ENCODE measurements at places on chromosomes 3 and 15.

- DNase-seq: no peak
Observed at GRCh38 chr3:52406231-52406661, 38.7 kb downstream of the SEMA3G start.

- no peak for DNase-seq
Observed at GRCh38 chr15:56749982-56750381, 16.7 kb upstream of the ZNF280D start.

DNA sequence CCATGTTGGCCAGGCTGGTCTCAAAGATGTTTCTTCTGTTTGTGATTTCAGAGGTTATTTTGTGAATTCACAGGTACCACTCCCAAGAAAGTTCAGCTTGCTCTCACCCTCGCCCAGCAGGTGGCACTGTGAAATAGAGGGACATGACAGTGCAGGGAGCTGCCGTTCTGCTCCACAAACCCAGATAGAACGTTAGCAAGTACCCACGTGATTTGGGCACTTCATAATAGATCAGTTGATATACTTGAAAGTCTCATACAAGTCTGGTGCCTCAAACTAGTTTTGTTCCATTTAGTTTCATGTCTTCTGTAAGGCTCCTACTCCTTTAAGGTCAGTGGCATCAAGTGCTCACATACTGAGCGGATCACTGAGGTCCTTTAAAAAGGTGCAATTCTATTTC lies 45.5 kb downstream of the FILIP1L start:
- DNase-seq: peak; percentile 58

DNA sequence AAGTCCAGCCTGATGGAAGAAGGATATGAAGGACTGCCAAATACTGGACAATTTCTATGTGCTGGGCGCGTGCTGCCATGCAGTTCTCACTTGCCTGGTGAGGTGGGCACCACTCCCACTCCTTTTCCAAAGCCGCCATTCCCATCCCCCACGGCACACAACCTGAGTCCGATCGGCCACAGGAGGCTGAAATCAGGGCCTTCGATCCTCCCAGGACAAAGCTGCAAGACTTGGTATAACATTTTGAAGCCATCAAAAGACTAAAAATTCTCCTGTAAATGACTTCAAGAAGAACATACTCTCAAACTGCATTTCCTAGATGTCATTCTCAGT lies 3.1 kb upstream of the MAP6D1 start:
- no peak for DNase-seq

DNA sequence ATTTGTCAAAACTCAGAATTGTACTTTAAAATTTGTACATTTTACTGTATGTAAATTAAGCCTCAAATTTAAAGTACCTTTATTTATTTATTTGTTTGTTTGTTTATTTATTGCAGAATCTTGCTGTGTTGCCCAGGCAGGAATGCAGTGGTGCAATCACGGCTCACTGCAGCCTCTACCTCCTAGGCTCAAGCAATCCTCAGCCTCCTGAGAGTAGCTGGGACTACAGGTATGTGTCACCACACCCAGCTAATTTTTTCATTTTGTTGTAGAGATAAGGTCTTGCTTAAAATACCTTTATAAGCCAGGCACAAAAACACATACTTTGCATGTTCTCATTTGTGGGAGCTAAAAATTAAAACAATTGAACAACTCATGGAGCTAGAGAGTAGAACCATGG lies 37.4 kb downstream of the CHST14 start:
- no peak for DNase-seq

DNA sequence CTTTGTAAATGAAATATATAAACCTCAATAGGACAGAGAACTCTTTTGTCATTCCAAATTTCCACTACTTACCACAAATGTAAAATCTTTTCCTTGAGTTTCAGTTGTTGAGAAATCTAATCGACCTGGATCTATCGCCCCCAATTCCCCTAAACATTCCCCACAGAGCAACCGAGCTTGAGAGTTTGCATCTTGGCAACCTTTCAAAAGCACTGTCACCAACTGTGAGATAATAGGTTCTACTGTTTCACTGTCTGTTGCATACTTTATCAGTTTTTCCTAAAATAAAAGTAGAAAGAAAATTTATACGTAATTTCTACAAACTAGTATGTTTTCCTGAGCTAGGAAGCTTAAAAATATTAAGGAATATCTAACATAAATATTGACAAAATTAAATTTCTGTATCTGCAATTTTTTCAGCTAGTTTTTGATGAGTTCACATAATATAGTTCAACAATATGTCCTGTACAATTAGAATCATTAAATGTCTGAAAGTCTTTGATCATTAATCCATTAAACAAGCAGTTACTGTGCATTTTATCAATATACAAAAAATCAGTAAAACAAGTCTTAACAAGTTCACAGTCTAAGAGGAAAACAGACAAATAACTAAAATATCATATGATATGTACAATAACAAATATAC lies 54.5 kb downstream of the ATR start:
- no peak for DNase-seq

GRCh38 chr15:35993196-35993595 lies 447.2 kb upstream of the DPH6 start:
- no peak for DNase-seq

DNA sequence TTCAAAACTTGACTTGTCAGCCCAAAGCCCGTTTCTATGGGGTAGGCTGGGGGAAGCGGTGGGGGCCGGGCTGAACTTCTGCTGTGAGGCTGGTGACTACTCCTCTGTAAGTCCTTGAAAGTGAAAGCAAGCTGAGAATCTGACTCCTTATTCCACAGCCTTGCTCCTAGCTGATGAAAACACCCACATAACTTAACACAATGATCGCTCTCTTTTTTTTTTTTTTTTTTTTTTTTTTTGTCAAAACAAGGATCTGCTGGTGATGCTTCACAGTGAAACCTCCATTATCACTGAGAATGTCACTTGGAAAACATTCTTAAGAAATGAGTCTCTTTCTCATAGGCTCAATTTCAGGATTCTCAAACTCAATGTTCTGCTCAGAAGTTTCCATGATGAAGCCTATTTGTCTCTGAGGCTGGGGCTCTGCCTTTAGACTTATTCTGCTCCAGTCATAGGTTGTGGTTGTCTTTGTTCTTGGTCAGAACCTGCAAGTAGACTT lies 31.4 kb upstream of the TKT start:
- no peak for DNase-seq

DNA sequence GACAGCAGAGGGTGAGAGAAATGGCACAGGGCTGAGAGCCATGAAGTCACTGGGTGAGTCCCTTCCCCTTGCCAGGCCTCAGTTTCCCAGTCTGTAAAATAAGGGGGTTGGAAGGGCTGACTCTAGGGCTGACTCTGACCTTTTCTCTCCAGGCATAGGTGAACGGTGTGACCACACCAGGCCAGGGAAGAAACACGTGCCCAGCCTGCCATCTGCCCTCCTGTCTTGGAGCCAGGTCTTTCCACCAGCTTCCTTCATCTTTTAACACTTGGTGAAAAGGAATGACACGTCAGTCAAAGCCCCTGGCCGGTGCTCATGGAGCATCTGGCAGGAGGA lies 74.4 kb downstream of the CPN2 start:
- no peak for DNase-seq

DNA sequence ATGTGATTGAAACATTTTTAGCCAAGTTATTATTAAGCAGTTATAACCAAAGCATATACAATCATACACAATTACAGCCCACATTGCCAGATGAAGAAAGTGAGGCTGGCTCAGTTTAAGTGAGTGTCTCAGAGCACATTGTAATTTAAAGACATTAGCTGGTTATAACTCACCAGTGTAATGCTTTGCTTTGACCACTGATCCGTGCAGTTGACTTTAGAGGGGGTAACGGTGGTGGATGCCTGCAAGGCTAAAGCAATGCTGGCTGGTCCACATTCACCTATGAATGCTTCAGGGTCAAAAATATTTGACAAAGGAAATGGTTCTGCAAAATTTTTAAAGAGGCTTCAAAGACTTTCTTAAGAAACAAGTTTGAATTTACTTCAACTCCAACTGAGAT lies 1.2 kb downstream of the C3orf85 start:
- DNase-seq: no peak

- DNase-seq: no peak
Observed at GRCh38 chr15:58595516-58596263, 153.8 kb downstream of the ADAM10 start.

- no peak for DNase-seq
Observed at GRCh38 chr3:172569128-172570008, 46.1 kb upstream of the TNFSF10 start.

DNA sequence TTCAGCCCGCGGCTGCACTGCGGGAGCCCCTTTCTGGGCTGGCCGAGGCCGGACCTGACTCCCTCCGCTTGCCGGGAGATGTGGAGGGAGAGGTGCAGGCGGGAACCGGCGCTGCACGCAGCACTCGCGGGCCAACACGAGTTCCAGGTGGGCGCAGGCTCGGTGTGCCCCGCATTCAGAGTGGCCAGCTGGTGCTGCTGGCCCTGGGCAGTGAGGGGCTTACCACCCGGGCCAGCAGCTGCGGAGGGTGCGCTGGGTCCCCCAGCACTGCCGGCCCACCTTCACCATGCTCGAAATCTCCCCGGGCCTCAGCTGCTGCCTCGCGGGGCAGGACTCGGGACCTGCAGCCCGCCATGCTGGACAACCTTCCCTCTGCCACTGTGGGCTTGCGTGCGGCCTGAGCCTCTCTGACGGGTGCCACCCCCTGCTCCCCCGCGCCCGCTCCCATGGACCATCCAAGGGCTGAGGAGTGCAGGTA lies 733.5 kb upstream of the CCDC54 start:
- no peak for DNase-seq

DNA sequence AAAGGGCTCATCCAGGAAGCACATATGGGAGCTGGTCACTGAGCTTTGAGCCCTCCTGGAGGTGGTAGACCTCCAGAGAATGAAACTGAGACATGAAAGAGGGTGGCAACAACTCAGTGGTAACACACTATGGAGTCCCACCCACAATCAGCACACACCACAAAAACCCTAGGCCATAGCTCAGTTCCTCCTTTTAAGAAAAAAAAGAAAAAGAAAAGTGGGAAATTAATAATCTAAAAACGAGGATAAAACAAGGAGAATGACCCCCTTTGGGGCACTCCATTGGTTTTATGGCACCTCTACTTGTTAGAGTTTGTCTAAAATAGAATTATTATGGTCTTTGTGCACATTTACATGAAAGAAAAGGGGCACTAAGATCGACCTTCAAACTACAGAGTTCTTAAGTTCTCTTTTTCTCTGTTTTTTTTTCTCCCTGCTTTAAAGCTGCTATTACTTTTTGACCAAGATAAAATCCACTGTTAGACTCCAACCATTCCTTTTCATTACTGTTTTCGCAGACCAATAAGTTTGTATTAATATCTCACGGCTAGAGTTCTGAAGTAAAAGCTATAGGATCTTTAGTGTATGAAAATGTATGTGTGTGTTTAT lies 40.2 kb upstream of the ZBTB20 start:
- DNase-seq: no peak

GRCh38 chr3:23389686-23390085 lies 186.6 kb downstream of the UBE2E2 start:
- DNase-seq: no peak

GRCh38 chr3:127260826-127261555 lies 26.9 kb downstream of the PRR20G start:
- DNase-seq: no peak

GRCh38 chr3:195591220-195591619 lies 7.5 kb upstream of the APOD start:
- DNase-seq: no peak

- no peak for DNase-seq
Observed at GRCh38 chr3:128506754-128507153, 13.8 kb upstream of the GATA2 start.

- DNase-seq: no peak
Observed at GRCh38 chr3:151351219-151351618, 21.9 kb upstream of the P2RY13 start.

- DNase-seq: no peak
Observed at GRCh38 chr3:27228805-27229204, 140.4 kb downstream of the NEK10 start.

DNA sequence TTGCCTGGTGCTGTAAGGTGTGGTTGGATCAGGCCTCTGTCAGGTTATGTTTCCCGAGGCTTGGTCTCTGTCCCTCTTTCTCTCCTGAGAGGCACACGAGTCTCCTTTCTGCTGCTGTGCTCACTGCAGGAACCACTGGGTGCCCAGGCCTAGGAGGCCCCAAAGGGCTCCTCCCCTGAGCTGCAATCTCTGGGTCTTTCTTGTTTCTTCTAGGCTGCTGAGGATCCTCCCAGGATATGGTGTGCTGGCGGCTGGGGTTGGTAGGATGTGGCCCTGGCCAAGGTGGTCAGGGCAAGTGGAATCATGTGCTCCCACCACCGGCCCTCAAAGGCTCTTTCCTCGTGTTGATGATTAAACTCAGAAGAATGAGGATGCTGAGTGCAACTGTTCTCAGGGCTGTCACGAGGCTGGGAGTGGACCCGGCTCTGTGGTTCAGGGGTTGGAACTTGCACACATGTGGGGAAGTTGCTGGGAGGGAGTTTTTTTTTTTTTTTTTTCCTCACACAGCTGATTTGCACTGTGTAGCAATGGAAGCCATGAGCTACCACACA lies 43.6 kb upstream of the CTSH start:
- DNase-seq: no peak

- no peak for DNase-seq
Observed at GRCh38 chr15:76153241-76154197, 93.7 kb downstream of the TMEM266 start.

- no peak for DNase-seq
Observed at GRCh38 chr15:87896936-87897335, 359.6 kb downstream of the NTRK3 start.

- no peak for DNase-seq
Observed at GRCh38 chr3:51916418-51916817, 13.3 kb upstream of the IQCF1 start.

GRCh38 chr3:180704532-180704931 lies 25.2 kb upstream of the CCDC39 start:
- no peak for DNase-seq

- no peak for DNase-seq
Observed at GRCh38 chr3:83928391-83928790, 1030.4 kb upstream of the CADM2 start.

DNA sequence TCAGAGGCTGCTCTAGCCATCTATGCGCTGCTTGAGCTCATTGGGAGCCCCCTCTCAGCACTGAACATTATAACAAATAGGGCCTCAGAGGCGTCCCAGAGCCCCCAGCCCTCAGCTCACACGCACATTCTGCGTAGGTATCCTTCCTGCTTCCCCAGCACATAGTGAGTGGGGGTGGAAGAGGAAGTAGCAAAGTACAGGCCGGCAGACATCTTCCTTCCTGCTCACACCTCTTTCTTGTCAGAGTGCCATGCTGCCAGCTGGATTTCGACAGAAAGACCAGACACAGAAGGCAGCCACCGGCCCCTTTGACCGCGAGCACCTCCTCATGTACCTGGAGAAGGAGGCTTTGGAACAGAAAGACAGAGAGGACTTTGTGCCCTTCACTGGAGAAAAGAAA lies 16.6 kb downstream of the TMOD2 start:
- DNase-seq: no peak
